H54 (cell line): ENCODE measurements at places on chromosomes 2 and 18.

- DNase-seq, result no peak
Measured at GRCh38 chr2:84443477-84443876, 15.6 kb downstream of the SUCLG1 start.

GRCh38 chr18:59706499-59706898 is 9.3 kb upstream of the CCBE1 start:
- no peak for DNase-seq

DNA sequence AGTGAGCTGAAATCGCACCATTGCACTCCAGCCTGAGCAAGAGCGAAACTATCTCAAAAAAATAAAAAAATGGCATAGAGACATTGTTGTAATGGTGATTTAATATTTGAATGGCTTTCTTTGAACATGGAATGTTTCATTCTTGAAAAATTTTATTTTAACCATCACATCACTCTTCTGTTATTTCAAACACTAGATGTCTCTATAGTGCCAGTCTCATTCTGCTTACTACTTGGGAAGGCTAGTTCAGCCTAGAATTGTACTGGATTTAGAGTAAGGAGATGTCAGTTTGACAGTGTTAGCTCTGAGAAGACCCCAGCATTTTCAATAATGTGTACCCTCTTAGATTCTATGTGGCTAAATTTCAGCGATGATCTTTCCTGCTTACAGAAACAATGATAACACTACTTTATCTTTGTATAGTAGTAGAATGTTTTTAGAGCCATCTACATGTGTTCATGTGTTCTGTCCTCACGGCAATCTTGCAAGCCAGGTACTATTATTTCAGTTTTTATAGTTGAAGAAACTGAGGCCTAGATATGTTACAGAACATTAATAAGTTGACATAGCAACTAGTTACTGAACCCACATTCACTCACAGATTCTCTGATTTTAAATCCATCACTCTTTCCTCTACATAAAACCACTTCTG is 142.9 kb upstream of the ZSWIM2 start:
- no peak for DNase-seq

GRCh38 chr2:22854588-22854987 is 530.4 kb upstream of the KLHL29 start:
- no peak for DNase-seq

GRCh38 chr18:32093102-32093511 is 1.4 kb downstream of the RNF138 start:
- peak; percentile 7 for DNase-seq

GRCh38 chr2:189574793-189575475 is 5.7 kb downstream of the SLC40A1 start:
- DNase-seq, result no peak

GRCh38 chr2:21643180-21643579 is 519.4 kb downstream of the TDRD15 start:
- no peak for DNase-seq

DNA sequence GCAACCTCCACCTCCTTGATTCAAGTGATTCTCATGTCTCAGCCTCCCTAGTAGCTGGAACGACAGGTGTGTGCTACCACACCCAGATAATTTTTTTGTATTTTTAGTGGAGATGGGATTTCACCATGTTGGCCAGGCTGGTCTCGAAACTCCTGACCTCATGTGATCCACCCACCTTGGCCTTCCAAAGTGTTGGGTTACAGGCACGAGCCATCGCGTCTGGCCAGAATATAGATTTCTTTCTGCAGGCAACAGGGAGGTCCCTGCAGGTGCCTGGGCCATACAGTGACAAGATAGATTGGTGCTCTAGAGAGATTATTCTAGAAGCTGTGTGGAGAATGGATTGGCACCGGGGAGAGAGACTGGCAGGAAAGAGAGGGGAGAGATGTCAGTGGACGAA is 13.3 kb downstream of the PLCD4 start:
- DNase-seq, result no peak

DNA sequence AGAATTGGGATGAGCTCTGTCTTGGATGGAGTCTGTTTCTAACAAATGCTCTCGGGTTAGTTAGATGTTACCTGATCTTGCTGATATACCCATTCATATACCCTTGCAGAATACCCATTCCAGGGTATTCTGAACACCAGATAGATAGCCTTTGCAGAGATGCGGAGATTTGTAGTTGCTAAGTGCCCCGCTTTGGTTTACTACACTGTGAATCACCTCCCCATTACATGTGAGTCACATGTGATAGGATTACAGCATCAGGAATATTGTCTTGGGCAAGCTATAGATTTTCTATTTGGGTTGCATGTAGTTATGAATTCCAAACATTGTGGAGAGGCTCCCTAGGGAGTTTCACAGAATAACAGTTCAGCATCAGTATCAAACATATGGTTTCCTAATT is 3.8 kb downstream of the VSNL1 start:
- no peak for DNase-seq

DNA sequence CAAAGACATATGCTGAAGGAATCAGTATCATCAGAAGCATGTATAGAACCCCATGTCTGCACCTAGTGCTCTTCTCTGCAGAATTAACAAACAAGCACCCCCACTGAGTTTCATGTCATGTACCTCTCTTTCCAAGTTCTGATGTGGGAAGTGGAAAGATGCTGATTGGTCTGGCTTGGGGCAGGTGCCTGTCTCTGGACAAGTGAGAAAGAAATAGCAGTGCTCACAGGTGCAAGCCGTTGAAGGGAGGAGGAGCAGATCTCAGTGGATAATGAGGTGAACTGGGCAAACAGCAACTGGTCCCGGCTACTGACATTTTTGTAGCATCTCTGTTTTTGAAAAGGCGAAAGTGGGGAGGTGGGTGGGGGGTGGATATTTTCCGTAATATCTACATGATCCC is 17.5 kb upstream of the ACVR1 start:
- DNase-seq, result no peak

DNA sequence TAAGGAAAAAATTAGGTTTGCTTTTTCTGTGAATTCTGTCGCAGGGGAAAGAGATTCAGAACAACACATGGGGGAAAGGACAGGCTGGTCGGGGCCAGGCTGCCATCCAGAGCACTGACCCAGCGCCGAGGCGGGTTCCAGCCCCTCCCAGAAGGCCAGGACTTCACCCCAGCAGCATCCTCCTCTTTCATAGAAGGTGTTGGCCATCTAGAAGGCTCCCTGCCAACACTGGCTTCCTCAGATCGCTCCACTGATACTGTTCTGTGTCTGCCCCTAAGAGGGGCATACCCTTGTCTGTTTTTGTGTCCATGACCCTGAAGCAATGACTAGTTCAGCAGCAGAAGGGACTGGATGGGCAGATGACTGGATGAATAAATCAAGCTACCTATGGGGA is 144.5 kb downstream of the HDAC4 start:
- DNase-seq, result no peak

DNA sequence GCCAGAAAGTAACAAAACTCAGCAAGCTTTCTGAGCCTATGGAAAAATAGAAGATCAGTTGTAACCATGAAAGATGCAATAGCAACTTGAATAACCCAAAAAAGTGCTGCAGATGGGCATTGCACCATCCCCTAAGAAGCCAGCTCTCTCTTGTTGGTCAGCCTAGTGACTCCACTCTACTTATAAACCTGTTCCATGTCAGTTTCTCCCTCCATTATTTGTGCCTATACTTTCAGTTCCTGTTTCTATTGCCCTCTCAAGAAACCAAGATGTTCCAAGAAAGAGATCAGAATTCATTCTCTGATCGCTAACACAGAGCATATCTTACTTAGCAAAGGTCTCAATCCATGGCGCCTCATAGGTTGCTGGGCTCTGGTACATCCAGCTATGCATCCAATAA is 170.3 kb upstream of the MAP2 start:
- no peak for DNase-seq

- DNase-seq, result no peak
Measured at GRCh38 chr2:49794396-49794795, 640.1 kb upstream of the FSHR start.

DNA sequence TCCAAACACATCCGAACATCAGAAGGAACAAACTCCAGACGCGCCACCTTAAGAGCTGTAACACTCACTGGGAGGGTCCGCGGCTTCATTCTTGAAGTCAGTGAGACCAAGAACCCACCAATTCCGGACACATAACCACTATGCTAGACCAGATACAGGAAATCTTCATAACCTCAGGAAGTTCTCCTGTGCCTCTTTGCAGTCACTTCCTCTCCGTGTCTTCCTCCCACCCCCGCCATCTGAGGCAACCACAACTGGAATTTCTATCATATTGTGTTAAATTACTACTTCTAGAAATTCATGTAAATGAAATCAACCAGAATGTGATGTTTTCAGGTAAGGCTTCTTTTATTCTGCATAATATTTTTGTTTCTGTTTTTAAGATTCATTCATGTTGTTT is 631.0 kb upstream of the NXPH2 start:
- no peak for DNase-seq

DNA sequence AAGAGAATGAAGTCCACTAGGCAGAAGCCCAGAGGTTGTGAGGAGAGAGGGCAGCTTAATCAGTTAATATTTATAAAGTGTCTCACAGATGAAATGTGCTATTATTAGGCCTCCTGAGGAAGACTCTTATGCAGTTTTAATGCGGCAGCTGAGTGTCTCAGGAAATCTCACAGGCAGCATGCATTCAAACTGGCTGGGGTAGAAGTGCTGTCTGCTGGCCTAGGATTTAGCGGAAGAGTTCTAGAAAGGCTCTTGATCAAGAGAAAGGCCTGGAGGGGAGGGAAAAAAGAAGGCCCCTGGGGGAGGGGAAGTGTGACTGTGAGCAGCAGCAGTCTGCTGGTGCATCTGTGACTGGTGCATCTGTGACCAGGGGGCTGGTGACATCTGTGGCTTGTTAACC is 133.0 kb downstream of the FSHR start:
- DNase-seq, result no peak

GRCh38 chr18:70421471-70422390 is 132.9 kb downstream of the SOCS6 start:
- DNase-seq, result peak; percentile 37

DNA sequence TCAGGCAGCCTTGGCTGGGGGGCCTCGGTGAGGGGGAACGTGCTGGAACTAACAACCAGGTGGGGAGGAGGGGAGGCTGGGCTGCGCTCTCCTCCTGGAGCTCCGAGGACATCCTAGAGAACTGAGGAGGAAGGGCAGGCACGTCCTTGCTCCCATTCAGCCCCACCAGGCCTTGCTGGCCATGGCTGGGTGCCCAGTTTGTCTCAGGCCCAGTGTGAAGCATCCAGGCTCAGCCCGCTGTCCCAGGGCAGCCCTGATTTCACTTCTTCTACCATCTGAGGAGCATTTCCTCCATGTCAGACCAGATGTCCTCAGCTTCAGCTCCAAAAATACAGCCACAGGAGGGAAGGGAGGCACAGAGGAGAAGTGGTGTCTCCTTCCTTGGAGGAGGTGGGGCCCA is 125.4 kb downstream of the CELF4 start:
- DNase-seq, result no peak

- DNase-seq, result no peak
Measured at GRCh38 chr2:224861266-224861665, 145.1 kb upstream of the CCDC195 start.

DNA sequence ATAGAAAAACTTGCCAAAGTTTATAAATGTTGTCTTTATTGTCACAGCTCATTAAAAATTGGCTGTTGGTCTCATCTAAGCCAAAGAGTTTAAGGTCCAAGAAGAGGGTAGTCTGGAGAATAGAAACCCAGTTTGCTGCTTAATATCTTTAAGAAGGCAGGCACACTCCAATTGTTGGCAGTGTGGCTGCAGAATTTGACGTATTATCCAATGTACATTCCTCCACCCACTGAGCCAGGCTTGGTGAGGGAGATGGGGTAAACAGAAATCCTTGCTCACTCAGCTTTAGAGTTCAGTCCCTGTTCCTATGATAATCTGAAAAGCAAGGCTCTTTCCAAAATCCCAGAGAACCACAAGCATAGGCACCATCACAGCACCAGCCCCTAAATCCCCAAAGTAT is 10.7 kb upstream of the ADD2 start:
- no peak for DNase-seq

DNA sequence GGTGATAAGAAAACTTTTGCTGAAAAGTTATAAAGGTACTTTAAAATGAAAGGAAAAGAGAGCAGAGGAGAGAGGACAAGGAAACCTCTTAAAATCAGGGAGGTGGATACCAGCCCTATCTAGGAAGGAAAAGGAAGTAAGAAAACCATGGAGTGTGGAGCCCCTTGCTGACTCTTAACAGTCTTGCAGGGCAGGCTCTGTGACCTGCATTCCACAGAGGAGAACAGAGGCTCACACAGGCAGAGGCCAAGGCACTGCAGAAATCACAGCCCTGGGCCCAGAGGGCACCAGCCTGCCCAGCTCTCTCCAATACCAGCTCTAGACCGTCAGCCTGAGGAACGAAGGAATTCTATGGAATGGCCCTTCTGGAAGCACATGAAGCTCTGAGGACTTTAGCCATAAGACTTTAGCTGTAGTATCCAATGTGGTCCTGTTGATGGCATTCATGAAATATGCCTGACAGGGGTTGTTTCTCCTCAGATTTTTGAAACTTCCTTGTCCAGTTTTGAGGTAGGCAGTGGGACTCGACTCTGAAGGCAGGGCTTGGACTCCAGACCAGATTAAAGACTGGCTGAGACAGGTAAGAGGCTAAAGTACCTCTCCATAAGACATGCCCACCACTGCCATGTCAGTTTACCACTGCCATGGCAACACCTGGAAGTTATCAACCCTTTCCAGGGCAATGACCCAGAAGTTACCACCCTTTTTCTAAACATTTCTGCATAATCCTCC is 216.3 kb downstream of the ANAPC1 start:
- no peak for DNase-seq

GRCh38 chr2:240567137-240567871 is 980 bp upstream of the RNPEPL1 start:
- no peak for DNase-seq

GRCh38 chr18:3793545-3793944 is 343.6 kb downstream of the TGIF1 start:
- DNase-seq, result no peak

- no peak for DNase-seq
Measured at GRCh38 chr18:45670281-45670962, 53.6 kb upstream of the SLC14A1 start.

DNA sequence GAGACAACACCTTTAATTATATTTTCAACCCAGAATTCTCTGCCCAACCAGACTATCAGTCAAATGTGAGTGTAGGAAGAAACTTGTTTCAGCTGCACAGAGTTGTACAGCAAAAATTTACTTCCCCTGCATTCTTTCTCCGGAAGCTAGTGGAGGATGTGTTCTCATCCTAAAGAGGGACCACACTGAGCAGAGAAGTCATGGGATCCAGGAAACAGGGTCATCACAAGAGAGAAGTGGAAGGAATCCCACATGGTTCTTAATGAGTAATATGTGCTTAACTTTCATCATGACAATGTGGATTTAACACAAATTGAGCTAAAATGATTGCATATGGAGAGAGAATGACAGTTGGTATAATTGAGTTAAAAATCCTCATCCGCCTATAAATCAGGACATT is 78.2 kb downstream of the INPP4A start:
- no peak for DNase-seq

GRCh38 chr2:161170377-161170776 is 10.1 kb downstream of the TANK start:
- DNase-seq, result no peak

- no peak for DNase-seq
Measured at GRCh38 chr2:178173657-178174056, 20.7 kb upstream of the OSBPL6 start.
